Activated CD4-positive, CD25-positive, alpha-beta regulatory T cell treated with anti-CD3 and anti-CD28 coated beads, Interleukin-2, amount 50 U/mL, for 72 hours (primary cell): ENCODE measurements at places on chromosomes 7 and 10.

DNA sequence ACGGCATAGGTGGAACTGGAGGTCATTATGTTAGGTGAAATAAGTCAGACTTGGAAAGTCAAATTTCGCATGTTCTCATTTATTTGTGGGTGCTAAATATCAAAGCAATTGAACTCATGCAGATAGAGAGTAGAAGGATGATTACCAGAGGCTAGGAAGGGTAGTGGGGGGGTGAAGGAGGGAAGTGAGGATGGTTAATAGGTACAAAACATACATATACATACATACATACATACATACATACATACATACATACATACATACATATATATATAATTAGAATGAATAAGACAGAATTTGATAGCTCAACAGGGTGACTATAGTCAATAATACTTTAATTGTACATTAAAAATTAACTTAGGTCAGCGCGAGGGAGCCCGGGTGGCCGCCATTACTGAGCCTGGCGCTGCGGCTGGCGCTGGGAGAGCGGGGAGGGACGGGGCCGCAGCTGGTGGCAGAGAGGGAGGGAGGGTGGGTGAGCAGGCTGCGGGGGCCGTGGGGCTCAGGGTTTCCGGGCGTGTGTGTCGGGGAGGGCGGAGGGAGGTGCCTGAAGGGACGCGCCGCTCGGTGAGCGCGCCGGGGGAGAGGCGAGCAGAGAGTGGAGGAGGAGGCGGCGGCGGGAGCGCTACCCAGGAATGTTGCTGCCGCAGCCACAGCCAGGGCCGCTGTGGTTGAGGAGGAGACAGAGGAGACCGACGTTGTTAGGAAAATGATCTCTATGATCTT, 85.8 kb upstream of the EGFR start:
- no peak for DNase-seq

DNA sequence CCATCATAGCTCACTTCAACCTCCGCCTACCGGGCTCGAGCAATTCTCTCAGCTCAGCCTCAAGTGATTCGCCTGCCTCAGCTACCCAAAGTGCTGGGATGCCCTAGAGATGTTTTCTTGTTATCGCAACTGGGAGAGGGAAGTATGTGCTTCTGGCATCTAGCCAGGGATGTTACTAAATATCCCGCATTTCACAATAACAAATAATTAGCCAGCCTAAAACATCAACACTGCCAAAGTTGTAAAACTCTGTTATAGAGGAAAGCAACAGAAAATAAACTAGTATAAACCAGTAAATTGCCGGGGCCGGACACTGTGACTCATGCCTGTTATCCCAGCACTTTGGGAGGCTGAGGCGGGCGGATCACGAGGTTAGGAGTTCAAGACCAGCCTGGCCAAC, 7.2 kb downstream of the INA start:
- DNase-seq: no peak

GRCh38 chr10:34504534-34504933, 310.6 kb downstream of the PARD3 start:
- DNase-seq: no peak

DNA sequence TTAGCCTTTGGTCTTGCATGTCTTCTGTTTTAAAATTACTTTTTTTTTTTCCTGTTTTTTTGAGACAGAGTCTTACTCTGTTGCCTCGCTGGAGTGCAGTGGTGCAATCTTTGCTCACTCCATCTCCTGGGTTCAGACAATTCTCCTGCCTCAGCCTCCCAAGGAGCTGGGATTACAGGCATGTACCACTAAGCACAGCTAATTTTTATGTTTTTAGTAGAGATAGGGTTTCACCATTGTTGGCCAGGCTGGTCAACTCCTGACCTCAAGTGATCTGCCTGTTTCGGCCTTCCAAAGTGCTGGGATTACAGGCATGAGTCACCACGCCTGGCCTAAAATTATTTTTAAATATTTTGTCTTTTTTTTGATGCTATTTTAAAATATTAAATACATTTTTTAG, 38.5 kb downstream of the MLLT10 start:
- no peak for DNase-seq
